A549 treated with dexamethasone at 1 μM for 4 hours (cell line): ENCODE measurements at places on chromosomes 2 and 18. TPM values are rescaled to one million over a fixed set of nuclear protein-coding genes. Genes with fewer than 3 reads are reported as not detected.

The G6PC2 gene
- not detected in 5 replicates for total RNA-seq

The SH3RF3 gene
- 0.53 to 0.91 TPM (median 0.75 TPM) in 5 replicates for total RNA-seq

The WDR75 gene
- total RNA-seq, result 37.7 to 46.5 TPM (median 42.7 TPM) in 5 replicates

The ZBTB14 gene
- total RNA-seq, result 6.9 to 8.2 TPM (median 7.6 TPM) in 5 replicates

The SPP2 gene
- not detected in 5 replicates for total RNA-seq

The CEBPZ gene
- total RNA-seq, result 66.5 to 83.0 TPM (median 68.5 TPM) in 5 replicates

The STARD6 gene
- total RNA-seq, result 0.21 TPM in 1 of 5 replicates, not detected in the others

The C2orf81 gene
- total RNA-seq, result 3.3 to 3.7 TPM (median 3.6 TPM) in 5 replicates

The PKDCC gene
- 19.6 to 26.0 TPM (median 21.8 TPM) in 5 replicates for total RNA-seq

The NEU2 gene
- total RNA-seq, result not detected in 5 replicates

The RUFY4 gene
- not detected in 5 replicates for total RNA-seq

The TUBA3E gene
- 4.4 to 6.3 TPM (median 5.5 TPM) in 5 replicates for total RNA-seq

The CXCR1 gene
- not detected in 5 replicates for total RNA-seq

The IL36A gene
- not detected in 5 replicates for total RNA-seq

The EIF2AK3 gene
- total RNA-seq, result 38.4 to 51.6 TPM (median 44.1 TPM) in 5 replicates

The CPSF3 gene
- total RNA-seq, result 56.0 to 60.8 TPM (median 58.1 TPM) in 5 replicates

The STPG4 gene
- total RNA-seq, result 0.07 TPM in 1 of 5 replicates, not detected in the others

The CXCR4 gene
- 0.70 to 1.1 TPM (median 0.85 TPM) in 5 replicates for total RNA-seq

The RNF152 gene
- 0.07 to 0.20 TPM (median 0.11 TPM) in 5 replicates for total RNA-seq

The MAP2 gene
- total RNA-seq, result 1.1 to 2.4 TPM (median 1.2 TPM) in 5 replicates

The BMPR2 gene
- 11.0 to 19.3 TPM (median 17.8 TPM) in 5 replicates for total RNA-seq

The HOXD4 gene
- total RNA-seq, result 0.10 to 0.46 TPM (median 0.38 TPM) in 5 replicates

The CCDC148 gene
- total RNA-seq, result 0.14 to 0.35 TPM (median 0.28 TPM) in 5 replicates

The ABCA12 gene
- total RNA-seq, result 0.15 to 0.31 TPM (median 0.26 TPM) in 5 replicates

The RGPD4 gene
- total RNA-seq, result 0.02 to 0.07 TPM (median 0.04 TPM) in 5 replicates

The SH3YL1 gene
- 8.5 to 10.4 TPM (median 9.4 TPM) in 5 replicates for total RNA-seq

The LONRF2 gene
- total RNA-seq, result 1.5 to 3.3 TPM (median 2.1 TPM) in 5 replicates

The TXNL4A gene
- 94.8 to 140 TPM (median 120 TPM) in 5 replicates for total RNA-seq

The TMEM247 gene
- total RNA-seq, result not detected in 5 replicates

The DSG4 gene
- total RNA-seq, result not detected in 5 replicates

The KRTCAP3 gene
- total RNA-seq, result 0.39 to 0.87 TPM (median 0.45 TPM) in 5 replicates

The CHRND gene
- 0.07 to 0.09 TPM in 2 of 5 replicates, not detected in the others for total RNA-seq

The KCNG2 gene
- total RNA-seq, result not detected in 5 replicates

The IFIH1 gene
- total RNA-seq, result 0.92 to 1.1 TPM (median 1.1 TPM) in 5 replicates

The EPC2 gene
- 10.5 to 12.9 TPM (median 11.1 TPM) in 5 replicates for total RNA-seq

The CAPN14 gene
- 0.04 to 0.06 TPM (median 0.05 TPM) in 4 of 5 replicates, not detected in the other for total RNA-seq

The CCDC74B gene
- 4.6 to 6.0 TPM (median 5.1 TPM) in 5 replicates for total RNA-seq

The TMEM163 gene
- 0.06 to 0.09 TPM (median 0.07 TPM) in 4 of 5 replicates, not detected in the other for total RNA-seq

The LTBP1 gene
- total RNA-seq, result 24.5 to 40.3 TPM (median 34.8 TPM) in 5 replicates

The MRO gene
- total RNA-seq, result 0.05 to 0.15 TPM (median 0.12 TPM) in 5 replicates

The MTERF4 gene
- total RNA-seq, result 23.9 to 26.4 TPM (median 25.6 TPM) in 5 replicates

The GPBAR1 gene
- 0.17 to 0.59 TPM (median 0.49 TPM) in 5 replicates for total RNA-seq

The ICOS gene
- total RNA-seq, result not detected in 5 replicates

The ALPI gene
- total RNA-seq, result 0.02 to 0.05 TPM (median 0.04 TPM) in 3 of 5 replicates, not detected in the others
